GM12865 (cell line): ENCODE measurements at places on chromosomes 16 and 17.

DNA sequence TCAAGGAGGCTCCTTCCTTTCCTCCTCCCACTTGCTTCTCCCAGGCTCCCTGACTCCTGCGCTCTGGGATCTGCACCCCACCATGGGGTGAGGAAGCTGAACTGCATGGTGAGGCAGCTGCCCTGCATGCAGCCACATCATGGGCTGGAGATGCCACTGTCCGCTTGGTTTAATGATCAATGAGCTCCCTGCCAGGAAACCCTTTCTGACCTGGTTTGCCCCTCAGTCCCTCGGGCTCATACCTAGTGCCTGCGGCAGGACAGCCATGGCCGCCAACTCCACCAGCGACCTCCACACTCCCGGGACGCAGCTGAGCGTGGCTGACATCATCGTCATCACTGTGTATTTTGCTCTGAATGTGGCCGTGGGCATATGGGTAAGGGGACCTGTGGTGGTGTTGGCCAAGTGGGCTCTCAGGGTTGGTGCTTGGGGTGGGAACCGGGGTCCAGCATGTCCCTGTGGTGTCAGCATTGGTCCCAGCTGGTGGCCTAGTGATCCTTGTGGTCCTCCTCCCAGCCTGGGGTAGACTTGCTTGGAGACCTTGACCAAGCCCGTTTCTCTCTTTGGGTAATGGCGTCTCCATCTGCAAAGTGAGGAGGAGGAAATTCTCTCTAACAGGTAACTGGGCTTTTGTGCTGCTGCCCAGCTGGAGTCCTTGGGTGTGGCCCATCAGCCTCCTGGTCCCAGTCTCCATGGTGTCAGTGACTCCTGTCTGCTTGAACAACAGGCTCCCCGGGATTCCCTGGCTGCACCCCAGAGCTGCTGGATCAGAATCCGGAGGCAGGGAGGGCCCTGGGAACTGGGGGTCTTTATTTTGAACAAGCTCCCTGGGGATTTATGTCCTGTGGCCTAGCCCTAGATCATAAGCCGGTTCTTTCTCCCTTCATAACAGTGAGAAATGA lies at the start of gene SLC5A10:
Gene SLC5A10, plus strand, starts transcription at position 225 of the 902 bp plus-strand sequence. Its CDS starts 41 bp downstream, at position 266.
- DNase-seq = no peak

DNA sequence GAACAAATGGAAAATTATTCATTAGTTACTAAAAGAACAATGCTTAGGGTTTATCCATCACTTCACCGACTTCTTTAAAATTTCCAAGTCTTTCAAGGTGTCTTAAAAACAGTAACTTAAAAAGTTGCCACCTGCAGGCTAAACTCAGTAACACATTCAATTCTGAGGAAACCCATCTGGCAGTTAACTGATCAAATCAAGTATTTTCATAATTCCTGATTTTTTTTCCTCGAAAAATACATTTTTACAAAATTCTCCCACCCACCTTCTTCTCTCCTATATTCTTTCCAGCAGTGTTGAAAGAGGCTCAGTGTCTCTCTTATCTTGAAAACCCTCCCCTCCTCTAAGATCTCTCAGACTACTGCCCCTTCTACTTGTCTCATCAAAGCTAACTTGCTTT lies 29.9 kb downstream of the PARN start:
- peak; percentile 34 for DNase-seq

- DNase-seq = no peak
These were observed 571.5 kb upstream of the PSMD7 start for GRCh38 chr16:73725156-73725555.

GRCh38 chr16:48169896-48170295 lies 14.1 kb upstream of the ABCC12 start:
- DNase-seq = no peak

GRCh38 chr16:82657786-82658185 lies 31.0 kb downstream of the CDH13 start:
- DNase-seq = no peak

- no peak for DNase-seq
These were observed 191.8 kb downstream of the PARN start for GRCh38 chr16:14438256-14438655.

DNA sequence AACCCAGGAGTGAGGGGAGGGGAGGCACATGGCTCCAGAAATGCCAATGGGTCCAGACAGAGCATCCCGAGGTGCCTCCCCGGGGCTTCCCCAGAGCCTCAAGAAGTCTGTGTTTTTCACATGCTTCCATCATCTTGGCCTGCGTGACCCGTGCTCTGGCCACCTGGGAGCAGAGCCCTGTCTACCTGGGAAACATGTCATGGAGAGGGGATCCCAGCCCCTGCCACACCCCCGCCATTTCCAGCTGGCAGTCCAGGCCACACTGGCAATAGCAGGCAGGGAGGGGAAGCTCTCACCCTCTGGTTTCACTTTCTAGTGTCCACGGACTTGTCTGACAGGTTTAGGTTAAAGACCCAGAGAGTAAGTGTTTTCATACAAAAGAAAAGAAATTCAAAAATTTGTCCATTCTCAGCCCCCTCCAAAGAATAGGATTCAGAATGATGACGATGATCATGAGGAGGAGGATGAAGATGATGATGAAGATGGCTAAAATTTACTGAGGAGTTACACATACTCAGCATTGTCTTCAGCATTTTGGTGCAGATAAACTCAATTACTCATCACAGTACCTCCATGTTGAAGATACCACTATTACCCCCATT lies 9.0 kb downstream of the SMIM5 start:
- DNase-seq = no peak

GRCh38 chr16:24906901-24907300 lies 61.1 kb downstream of the SLC5A11 start:
- no peak for DNase-seq

GRCh38 chr17:69061721-69062556 lies 1.2 kb upstream of the ABCA9 start:
- DNase-seq = no peak

GRCh38 chr16:86383488-86384262 lies 126.7 kb upstream of the FOXF1 start:
- no peak for DNase-seq

- DNase-seq = no peak
These were observed 124.5 kb upstream of the ZFHX3 start for GRCh38 chr16:73172241-73172972.

DNA sequence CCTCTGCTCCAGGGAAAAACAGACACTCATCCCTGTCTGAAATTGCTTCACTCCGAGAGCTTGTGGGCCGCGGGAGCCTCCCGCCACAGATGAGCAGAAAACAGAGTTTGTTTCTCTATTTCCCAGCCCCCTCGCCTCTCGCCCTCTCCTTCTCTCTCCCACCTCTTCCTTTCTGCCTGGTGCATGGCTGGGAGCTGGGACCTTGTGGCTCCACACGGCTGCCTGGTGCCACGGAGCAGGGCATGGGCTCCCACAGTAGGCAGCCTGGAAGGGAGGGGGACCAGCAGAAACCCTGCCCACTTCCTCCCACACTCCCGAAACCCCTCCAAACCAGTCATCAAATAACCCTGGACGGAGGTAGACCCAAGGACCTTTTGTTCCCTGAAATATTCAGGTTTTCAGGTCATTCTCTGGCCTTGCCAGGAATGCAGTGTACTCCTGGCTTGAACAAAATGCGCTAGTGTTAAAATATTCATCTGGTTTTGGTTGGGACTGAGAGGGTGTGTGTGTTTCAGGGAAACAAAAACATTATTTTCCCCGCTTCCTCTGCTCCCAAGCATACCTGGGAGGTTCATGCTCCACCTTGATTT lies 204.9 kb downstream of the C16orf78 start:
- no peak for DNase-seq

- peak; percentile 88 for DNase-seq
These were observed 80.1 kb downstream of the SOCS1 start for GRCh38 chr16:11175787-11176341.

GRCh38 chr17:52376137-52376536 lies 217.6 kb upstream of the CA10 start:
- no peak for DNase-seq

DNA sequence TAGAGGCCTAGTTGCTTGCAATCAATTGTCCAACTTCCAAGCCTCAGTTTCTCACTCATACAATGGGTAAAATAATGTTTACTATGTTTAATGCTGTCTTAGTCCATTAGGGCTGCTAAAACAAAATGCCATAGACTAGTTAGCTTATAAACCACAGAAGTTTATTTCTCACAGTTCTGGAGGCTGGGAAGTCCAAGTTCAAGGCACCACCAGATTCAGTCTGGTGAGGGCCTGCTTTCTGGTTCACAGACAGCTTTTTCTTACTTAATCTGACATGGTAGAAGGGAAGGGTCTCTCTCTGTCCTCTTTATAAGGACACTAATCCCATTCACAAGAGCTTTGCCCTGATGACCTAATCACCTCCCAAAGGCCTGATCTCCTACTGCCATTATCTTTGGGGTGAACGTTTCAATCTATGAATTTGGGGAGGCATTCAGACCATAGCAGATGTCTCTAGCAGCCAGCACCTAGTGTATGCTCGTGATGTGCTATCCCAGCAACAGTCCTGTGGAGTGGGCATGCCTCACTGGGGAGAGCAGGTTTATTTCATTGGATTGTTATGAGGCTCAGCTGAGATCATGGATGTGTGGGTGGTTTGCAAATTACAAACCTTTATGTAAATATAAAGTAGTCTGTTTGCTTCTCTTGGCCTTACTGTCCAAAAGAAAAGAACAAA lies 25.2 kb downstream of the YPEL2 start:
- DNase-seq = no peak

GRCh38 chr16:88589441-88589840 lies 19.2 kb downstream of the ZC3H18 start:
- no peak for DNase-seq

- DNase-seq = peak; percentile 37
These were observed 354.9 kb upstream of the ASIC2 start for GRCh38 chr17:33647956-33648355.

DNA sequence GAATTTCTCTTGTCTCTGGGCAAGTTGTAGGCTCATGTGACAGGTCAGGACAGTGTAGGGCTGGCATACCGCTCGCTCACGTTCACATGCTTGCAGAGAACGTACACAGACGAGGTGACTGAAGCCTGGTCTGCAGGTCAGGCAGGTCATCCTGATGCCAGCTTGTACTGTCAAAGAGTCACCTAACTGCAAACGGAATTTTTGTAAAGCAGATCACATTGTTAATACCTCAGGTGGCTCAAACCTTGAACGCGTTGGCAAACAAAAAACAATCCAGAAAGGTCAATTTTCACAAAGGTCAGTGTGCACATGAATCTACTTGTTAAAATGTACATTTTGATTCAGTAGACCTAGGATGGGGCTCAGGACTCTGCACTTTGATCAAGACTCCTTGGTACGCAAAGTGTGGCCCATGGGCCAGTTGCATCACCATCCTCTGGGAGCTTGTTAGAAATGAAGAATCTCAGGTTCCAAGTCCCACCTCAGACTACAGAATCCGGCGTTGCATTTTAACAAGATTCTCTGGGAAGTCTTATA lies 28.6 kb downstream of the ANKRD40 start:
- no peak for DNase-seq

GRCh38 chr16:23394141-23394831 lies 58.7 kb downstream of the COG7 start:
- no peak for DNase-seq

DNA sequence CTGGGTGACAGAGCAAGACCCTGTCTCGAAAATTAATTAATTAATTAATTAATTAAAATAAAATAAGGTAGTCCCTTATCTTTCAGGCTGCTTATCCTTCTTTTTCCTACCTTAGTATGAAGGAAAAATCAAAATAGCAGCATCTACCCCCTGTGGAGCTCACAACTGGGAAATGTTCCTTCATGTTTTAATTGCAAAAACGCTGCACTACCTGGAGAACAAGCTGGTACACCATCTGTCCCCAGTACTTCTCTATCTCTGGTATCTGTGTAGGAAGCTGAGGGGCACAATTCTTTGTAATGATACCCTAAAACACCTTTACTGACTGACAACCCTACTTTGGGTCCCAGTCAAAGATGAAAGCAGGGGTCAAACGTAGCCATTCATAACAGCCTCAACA lies 55.1 kb upstream of the MNT start:
- no peak for DNase-seq

DNA sequence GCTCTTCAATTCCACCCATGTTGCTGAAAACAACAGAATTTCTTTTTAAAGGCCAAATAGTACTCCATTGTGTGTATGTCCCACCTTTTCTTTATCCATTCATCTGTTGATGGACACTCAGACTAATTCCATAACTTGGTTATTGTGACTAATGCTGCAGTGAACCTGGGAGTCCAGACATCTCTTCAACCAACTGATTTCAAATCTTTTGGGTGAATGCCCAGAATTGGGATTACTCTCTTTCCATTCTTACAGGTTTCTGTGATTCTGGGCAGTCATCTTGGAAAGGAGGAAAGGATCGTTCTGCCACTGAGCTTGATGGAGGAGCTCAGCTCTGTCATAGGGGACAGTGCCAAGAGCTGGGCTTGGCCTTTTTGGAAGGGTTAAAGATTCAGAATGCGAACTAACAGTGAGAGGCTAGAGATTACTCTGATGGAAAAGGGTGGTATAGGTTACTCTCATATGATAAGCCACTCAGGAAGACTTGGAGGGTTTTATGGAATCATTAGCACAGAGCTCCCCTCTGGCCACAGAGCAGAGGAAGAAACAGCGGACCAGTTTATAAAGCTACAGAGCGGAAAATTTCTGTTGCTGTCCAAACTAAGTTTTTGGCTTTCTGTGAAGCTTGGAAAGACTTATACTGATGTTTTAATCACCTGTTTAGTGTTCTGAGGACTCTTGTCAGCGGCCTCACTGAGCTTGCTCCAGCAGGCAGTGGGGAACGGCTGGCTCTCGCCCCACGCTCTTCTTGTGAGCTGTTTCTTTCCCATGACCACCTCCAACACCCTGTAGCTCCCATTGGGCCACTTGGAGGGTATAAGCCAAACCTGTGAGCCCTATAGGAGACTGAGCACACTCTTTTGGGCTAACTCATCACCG lies 48.3 kb downstream of the HIC1 start:
- DNase-seq = no peak

GRCh38 chr16:69794486-69794885 lies 32.4 kb downstream of the WWP2 start:
- DNase-seq = no peak
